ENCODE measurements at places on chromosomes 12 and 14. TPM values are rescaled to one million over a fixed set of nuclear protein-coding genes. Genes with fewer than 3 reads are reported as not detected.

GRCh38 chr12:102182635-102183034 is 15.0 kb downstream of the PMCH start:
- peak; percentile 55 for DNase-seq

GRCh38 chr12:132423251-132423819 is 66.6 kb upstream of the FBRSL1 start:
- peak; percentile 53 for DNase-seq

DNA sequence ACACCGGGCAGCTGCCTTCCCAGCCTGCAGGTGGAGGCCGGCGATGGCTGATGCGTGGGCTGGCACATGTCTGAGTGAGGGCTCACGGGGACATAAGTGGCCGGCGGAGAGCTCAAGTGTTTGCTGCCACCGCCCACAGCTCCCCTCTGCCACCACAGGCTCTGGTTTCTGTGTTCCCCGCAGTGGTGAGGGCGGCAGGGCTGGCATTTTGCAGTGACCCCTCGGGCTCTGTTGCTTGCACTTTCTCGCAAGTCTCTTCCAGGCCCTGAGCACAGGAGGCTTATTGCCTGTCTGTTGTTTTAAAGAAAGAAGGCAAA is 271.0 kb upstream of the RTL1 start:
- no peak for DNase-seq

GRCh38 chr14:90775441-90775840 is 40.8 kb downstream of the TTC7B start:
- DNase-seq: no peak

- peak; percentile 45 for DNase-seq
Observed at GRCh38 chr14:100212476-100213333, 26.2 kb upstream of the YY1 start.

DNA sequence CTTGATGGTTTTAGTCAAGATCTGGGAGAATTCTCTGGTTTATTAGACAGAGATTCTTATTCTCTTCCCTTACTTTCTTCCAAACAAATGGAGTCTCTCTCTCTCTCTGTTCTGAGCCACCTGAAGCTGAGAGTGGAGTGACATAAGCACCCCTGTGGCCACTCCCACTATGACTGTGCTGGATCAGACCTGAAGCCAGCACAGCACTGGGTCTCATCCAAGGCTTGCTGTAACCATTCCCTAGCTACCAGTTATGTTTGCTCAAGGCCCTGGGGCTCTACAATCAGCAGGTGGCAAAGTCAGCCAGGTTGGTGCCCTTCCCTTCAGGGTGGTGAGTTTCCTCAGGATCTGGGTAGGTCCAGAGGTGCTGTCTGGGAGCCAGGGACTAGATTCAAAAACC is 568.5 kb downstream of the AACS start:
- DNase-seq: no peak

CCDC175 gene
- total RNA-seq: not detected

INHBC gene
- not detected for total RNA-seq

IL23A gene
- total RNA-seq: 5.9 TPM
